ENCODE measurements at places on chromosomes 5 and 9.

DNA sequence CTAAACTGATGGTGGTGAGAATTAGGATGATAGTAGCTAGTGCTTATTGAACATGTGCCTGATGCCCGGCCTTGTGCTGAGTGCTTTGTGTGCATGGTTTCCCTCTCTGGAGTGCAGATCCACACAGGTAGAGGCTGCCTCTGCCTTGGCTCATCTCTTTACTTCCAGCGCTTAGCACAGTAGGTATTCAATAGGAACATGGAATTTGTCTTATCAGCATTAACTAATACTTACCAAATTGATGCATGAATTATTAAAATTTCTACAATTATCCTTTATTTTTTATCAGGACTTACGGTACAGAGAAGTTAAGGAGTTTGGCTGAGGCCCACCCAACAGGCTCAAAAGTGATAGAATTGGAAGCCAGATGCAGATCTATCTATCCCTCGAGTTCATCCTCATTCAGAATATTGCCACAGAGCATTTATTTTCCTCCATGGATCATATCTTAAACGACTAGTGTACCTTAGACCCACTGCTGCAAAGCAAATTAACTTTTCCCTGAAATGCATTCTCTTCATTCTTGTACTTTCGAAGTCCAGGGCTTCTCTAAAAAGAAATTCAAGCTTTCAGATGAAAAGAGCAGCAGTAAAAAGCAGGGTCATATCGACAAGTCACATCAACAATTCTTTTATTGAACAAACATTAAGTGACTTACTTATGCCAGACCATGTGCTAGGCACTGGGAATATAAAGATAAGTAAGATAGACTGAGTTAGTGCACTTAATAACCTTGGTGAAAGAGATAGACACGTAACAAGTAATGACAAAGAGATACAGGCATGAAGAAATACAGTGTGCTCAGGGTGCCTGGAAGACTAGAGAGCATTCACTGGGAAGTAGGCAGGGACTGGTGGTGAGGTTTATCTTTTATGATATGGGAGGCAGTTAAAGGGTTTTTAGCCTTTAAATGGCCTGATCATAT is 290.0 kb downstream of the ARRDC3 start:
- no peak for DNase-seq

- DNase-seq: no peak
Observed at GRCh38 chr9:97419309-97419867, 7.5 kb downstream of the TDRD7 start.

DNA sequence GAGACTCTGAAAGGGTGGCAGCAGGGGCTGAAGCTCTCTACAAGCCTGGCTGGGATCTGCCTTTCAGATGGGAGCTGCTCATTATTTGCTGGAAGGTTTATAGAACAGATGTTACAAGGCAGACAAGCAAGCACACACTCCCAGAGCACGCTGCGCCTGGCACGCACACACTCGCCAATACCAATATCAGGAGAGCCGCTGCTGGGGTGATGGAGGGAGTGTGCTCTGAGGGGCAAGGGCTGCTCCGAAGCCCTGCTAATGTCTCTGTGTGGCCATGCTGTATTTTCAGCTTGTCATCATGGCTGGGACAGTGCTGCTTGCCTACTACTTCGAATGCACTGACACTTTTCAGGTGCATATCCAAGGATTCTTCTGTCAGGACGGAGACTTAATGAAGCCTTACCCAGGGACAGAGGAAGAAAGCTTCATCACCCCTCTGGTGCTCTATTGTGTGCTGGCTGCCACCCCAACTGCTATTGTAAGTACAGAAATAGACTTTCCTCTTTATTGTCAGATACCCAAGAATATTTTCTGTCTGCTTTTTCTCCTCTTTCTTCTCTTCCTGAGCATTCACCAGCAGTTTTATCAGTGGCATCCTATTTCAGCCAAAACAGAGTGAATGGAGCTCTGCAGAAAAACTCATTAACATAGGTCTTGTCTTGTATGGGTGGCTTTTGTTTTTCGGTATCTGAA is 115.1 kb downstream of the BAAT start:
- no peak for DNase-seq

DNA sequence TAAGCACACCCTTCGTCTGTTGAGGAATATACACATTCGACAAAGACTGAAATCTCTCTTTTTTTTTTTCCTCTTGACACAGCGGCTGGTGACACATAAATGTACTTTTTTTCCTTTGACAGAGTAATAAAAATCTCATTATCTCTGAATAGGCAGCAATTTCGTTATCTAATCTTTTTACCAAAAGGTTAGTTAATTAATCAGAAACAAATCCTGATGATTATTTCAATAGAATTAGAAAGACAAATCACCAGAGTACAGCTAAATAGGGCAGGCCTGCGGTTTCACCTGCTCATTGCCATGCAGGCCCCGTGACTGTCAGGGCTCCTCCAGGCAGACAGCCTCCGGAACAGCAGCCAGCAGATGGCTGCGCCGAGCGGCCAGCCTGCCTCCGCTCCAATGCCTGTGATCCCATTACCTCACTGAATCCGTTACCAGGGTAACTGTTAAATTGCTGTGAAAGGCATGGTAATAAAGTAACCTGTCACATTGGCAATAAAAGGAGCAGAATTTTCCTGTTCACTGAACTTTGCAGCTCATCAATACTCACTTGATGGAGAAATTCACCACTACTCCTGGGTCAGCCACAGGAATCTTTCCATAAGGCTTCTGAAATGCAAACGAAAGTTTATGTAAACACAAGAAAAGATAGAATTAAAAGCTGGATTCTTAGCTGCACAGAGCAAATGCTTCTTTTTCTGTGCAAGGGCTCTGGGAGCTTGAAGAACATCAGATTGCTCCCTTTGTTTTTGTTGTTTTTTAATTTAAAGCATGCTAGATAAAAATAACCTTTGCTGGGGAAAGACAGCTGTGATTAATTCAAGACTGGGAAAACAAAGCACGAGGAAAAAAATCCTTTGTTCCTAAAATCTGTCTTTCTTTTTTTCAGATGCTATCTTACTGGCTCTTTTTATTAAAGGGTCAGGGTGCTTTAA is 666.4 kb upstream of the ZNF608 start:
- DNase-seq: no peak

GRCh38 chr9:125338929-125339328 is 77.3 kb downstream of the GAPVD1 start:
- no peak for DNase-seq

DNA sequence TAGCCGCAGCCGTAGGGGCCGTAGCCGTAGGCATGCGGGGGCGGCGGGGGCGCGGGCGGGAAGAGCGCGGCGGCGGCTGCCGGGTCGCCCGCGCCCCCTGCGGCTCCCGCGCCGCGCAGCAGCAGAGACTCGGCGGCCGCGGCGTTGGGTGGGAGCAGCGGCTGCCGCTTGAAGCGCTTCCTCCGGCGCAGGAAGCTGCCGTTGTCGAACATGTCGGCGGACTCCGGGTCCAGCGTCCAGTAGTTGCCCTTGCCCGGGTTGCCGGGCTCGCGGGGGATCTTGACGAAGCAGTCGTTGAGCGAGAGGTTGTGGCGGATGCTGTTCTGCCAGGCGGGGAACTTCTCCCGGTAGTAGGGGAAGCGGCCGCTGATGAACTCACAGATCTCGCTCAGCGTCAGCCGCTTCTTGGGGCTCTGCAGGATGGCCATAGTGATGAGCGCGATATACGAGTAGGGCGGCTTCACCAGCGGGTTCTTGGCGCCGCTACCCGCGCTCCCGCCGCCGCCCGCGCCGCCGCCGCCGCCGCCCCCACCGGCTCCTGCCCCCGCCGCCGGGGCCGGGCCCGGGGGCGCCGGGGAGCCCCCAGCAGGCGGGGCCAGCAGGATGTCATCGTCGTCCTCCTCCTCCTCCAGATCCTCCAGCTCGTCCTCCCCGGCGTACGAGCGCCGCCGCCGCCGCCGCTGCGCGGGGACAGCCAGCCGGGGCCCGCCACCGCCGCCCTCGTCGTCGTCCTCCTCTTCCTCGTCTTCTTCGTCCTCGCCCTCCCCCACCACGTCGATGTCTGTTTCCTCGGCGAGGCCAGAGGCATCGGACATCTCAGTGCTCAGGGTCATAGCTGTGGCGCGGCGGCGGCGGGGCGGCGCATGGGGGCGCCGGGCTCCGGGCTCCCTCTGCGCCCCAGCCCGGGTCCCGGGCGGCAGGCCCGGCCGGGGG is 781 bp downstream of the FOXD1 start:
- DNase-seq: no peak

GRCh38 chr5:177303925-177304391 is 359 bp downstream of the PRELID1 start:
- DNase-seq: no peak

DNA sequence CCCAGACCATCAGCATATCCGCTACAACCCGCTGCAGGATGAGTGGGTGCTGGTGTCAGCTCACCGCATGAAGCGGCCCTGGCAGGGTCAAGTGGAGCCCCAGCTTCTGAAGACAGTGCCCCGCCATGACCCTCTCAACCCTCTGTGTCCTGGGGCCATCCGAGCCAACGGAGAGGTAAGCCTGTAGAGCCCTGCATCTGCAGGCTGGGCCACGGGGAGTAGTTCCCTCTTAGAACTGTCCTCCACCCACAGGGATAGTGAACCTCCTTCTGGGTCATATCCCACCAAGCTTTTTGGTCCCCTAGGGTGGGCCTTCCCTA is 569 bp downstream of the GALT start:
- DNase-seq: no peak

DNA sequence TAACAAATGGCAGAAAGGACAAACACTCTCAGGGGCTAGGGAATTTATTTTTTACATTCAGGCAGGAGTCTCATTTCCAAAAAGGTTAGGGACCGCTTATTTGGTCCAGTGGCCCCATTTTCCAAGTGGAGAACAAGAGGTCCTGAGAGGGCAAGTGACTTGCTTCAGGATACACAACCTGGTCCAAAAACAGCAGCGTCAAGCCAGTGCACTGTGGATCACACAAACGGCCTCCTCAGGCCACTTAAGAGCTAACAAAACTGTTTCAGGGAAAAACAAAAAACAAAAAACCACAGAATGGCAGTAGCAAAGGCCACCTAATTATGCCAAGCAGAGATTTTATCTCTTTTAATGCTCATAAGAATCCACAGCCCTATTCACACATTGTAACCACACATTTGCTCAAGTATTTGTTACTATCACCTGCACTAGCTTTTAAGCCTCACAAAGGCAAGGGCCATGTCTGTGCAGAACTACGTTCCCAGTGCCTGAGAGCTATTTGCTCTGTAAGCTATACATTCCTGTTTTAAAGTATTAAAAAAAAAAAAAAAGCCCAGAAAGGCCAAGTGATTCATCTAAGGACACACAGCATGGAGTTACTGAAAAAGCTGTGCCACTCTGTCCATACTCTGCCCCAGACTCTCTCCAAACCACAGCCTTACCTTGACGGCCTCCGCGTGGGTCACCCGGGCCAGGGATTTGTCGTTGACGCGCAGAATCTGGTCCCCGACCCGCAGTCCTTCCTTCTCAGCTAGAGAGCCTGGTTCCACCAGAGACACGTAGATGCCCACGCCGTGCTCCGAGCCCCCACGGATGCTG is 1.5 kb downstream of the WHRN start:
- no peak for DNase-seq
